Activated naive CD4-positive, alpha-beta T cell (primary cell): ENCODE measurements at places on chromosomes 3 and 15.

GRCh38 chr3:133945381-133946095, 49.9 kb upstream of the RAB6B start:
- DNase-seq = no peak

GRCh38 chr3:60600848-60601247, 650.4 kb downstream of the FHIT start:
- no peak for DNase-seq

GRCh38 chr15:69562564-69562963, 109.9 kb downstream of the RPLP1 start:
- DNase-seq = no peak

GRCh38 chr15:57667171-57667849, 39.2 kb upstream of the POLR2M start:
- no peak for DNase-seq

DNA sequence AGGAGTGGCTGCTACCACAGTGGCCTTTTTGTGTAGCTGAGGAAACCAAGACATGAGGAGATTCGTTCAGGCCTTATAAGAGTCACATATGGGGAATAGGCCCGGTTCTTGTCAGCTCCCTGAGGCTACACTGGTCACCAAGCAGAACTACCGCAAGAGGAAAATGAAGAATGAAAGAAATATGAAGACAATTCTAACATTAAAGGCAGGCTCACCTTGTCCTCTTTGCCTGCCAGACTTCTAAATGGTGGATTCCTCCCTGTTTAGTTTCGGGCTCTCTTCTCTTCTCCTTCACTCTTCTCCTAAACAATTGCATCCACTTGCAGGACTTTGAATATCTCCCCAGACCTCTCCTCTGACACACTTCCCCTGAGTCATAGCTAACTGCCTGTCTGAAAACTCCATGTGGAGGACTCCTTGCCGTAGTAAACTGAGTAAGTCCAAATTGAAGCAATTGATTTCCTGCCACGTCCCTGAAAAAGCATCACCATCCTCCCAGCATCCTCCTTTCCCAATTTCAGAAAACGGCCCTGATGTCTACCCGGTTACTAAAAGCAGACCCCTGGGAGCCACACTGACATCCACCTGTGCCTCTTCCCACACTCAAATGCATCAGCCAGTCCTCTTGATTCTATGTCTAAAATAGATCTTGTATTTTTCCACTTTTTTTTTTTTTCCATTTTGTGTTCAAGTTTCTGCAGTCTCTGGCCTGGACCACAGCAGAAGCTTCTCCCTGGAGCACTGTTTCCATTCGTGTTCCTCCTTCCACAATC, 30.3 kb upstream of the VEPH1 start:
- no peak for DNase-seq

DNA sequence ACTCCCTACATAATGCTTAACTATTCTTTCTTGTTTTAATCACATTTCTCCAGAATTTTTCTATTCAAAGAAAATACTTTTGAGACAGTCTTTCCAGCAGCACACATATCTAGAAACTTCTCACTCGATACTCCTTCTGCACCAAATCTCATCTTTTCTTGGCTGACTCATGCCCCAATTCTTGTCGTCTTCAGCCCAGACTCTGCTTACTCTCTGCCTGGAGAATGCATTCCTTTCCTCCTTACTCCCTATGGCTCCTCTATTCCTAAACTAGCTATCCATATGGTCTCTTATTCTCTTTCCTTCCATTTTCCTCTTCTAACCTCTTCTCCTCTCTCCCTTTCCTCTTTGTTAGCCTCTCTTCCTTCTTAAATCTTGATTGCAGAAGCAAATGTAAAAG, 158.7 kb downstream of the GBE1 start:
- DNase-seq = no peak

DNA sequence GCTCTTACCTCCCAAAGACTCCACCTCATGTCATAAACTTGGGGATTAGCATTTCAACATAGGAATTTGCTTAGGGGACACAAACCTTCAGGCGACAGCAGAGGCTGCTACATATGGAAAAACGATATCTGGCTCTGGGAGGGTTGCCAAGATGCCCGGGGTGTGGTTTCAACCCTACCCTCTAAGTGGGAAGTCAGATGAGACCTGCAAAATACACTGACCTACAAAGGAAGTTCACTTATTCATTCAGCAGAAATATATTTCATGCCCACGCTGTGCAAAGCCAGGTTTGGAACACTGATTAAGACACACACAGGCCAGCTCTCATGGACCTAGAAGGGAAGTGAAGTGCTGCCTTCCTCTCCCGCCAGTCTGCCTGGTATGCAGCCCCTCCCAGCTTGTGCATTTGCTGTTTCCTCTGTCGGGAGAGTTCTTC, 239.3 kb downstream of the FEZF2 start:
- no peak for DNase-seq

- DNase-seq = no peak
These were observed 34.8 kb upstream of the CHRNB4 start for GRCh38 chr15:78675617-78676360.

- DNase-seq = no peak
These were observed 22.5 kb downstream of the TRIM71 start for GRCh38 chr3:32840086-32840841.

- DNase-seq = no peak
These were observed 8.0 kb upstream of the PXK start for GRCh38 chr3:58324391-58325390.

DNA sequence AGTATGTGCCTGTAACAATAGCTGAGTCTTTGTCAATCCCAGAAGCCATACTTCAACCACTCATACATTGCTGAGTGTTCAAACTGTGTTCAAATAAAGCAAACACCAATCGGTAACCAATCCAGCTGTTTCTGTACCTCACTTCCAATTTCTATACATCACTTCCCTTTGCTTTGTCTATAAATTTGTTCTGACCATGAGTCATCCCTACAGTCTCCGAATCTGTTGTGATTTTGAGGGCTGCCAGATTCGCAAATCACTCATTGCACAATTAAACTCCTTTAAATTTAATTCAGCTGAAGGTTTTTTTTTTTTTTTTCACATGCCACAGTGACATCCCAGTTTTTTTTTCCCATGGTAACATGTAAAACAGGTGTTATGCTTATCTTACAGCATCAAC, 870.3 kb downstream of the NAALADL2 start:
- DNase-seq = no peak

GRCh38 chr15:50783411-50783810, 17.9 kb upstream of the SPPL2A start:
- no peak for DNase-seq

GRCh38 chr3:77392181-77392580, 352.3 kb downstream of the ROBO2 start:
- no peak for DNase-seq

GRCh38 chr3:120765830-120766493, 23.4 kb downstream of the GTF2E1 start:
- DNase-seq = no peak

GRCh38 chr3:56087451-56088053, 380.7 kb downstream of the ERC2 start:
- no peak for DNase-seq

DNA sequence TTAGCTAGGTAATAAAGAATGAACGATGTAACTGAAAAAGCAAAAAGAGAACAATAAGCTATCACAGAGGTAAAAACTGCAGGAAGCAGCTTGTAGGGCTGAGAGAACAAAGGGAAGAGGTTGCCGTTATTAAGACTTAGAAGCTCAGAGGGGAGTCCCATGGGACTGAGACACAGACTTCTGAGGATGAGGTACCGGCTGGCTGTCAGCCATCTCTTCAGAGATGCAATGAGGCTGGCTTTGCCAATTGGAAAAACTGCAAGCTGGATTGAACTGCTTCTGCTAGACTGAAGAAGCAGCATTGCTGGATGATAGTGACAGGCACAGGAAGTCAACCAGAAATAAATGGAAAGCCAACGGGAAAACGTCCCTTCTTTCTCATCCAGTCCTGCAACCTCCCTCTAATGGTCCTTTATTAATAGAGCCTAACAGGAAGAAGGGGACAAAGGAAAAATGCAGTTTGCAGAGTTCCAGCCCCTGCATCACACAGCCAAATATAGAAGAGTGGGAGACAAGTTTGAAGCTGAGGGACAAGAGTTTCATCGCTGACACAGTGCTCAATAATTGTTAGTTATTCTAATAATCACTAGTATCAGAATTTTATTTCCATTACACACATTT, 21.1 kb upstream of the KLHL6 start:
- no peak for DNase-seq

GRCh38 chr3:188829576-188829975, 342.2 kb upstream of the TPRG1 start:
- no peak for DNase-seq

DNA sequence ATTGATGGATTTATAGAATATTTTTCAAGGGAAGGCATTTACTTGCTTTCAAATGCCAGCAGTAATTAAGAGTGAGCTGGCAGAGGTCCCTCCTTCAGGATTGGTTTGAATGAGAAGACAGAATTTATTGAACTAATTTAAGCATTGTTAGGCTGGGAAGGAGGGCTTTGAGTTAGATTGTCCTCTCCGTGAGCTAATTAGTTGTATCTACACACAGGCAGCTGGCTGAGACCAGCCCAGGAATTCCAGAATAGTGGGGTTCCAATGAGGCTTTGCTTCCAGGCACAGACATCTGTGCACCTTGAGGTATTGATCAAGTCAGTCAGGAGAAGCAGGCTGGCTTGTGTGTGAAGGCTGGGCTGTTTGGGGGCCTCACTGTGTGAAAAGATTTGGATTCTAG, 124.0 kb upstream of the WNT5A start:
- DNase-seq = no peak

GRCh38 chr3:138241676-138242075, 54.6 kb downstream of the ARMC8 start:
- DNase-seq = no peak

DNA sequence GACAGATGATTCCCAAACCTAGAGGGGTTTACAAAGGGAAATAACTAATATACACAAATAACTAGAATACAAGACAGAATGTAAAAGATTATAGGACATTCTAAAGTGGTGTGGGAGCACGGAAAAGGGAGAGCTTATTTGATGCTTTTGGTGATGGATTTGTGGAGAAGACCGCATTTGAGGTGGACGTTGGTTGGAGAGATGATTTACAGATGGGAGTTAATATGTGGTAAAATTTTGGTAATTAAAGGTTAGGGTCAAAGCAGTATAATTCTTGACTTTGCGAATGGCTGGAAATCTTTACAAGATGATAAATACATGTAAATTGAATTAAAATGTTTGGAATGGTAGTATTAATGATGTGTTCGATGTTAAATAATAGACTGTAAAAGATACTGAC, 1.2 kb downstream of the KNL1 start:
- no peak for DNase-seq

GRCh38 chr3:17573396-17573795, 169.0 kb downstream of the TBC1D5 start:
- no peak for DNase-seq

DNA sequence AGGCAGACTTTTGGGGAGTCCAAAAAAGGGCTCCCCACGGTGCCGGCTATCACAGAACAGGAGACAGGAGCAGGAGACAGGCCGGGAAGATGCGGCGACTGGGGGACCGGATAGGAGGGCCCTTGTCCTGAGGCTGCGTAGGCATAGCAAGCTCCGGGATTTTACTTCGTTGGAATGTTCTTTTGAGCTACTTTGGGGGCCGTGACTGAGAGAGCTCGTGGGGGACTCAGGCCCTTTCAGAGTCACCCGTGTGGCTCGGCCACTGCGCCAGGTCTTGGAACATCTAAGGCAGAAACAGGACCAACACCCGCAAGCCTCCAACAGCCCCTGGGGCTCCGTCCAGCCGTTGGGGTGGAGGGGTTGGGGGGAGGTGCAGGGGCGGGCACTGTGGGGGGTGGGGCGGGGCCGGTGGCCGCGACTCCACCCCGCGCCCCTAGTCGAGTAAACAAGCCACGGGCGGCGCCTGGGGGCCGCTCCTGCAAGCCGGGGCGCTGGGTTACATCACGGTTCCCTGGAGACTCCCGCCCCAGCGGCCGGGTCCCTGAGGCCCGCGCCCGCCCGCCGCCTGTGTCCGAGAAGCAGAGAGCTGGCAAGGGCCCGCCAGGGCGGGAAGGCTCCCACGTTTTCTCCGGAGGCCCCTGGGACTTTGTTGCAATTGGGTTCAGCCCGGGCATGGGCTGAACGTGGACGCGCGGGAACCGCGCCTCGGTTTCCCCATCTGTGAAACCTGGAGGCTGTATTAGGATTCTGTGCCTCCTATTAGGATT, 23.3 kb upstream of the C15orf39 start:
- DNase-seq = no peak

GRCh38 chr3:113070681-113071113, 79.9 kb downstream of the GTPBP8 start:
- no peak for DNase-seq

- no peak for DNase-seq
These were observed 61.7 kb downstream of the FMN1 start for GRCh38 chr15:33132722-33133345.

DNA sequence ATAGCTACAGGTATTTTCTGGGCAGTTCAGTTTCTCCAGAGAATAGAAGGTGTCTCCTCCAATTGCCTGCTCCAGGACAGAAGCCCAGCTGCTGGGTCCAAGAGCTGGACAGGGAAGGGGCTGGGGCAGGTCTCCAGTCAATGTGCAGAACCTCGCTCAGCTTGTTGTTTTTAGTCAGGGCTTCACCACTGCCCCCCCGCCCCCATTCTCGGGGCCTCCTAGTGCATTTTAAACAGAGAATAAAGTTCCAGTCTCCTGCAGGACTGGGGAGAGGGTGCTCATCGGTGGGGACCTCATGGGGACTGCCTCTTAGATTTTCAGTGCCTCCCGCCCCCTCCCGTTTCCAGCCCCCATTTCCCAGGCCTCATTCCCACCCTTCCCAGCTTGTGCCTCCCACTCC, 216.6 kb downstream of the XXYLT1 start:
- no peak for DNase-seq

DNA sequence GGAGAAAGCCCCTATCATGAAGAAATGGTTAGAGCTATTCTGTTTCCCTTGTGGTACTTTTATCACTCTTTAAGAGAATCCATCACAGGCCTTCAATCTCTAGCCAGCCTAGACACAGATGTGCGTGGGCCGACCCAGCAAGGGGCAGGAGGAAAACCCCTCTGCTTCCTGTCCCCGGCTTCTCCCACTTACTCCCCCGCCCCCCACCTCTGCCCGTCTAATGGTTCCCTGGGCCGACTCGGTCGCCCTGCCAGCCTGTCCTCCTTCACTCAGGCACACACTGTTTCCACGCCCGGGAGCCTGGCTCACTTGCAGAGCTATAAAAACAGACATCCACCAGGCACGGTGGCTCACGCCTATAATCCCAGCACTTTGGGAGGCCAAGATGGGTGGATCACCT, 58.3 kb upstream of the TFRC start:
- no peak for DNase-seq

GRCh38 chr3:38598791-38599190, 50.7 kb downstream of the SCN5A start:
- DNase-seq = no peak

GRCh38 chr15:68994149-68994548, 20.3 kb upstream of the NOX5 start:
- DNase-seq = no peak

GRCh38 chr3:138206196-138206595, 19.1 kb downstream of the ARMC8 start:
- no peak for DNase-seq

- peak; percentile 52 for DNase-seq
These were observed 835 bp downstream of the UBE3A start for GRCh38 chr15:25437777-25438600.

GRCh38 chr15:52294881-52295420, 653 bp downstream of the MYO5C start:
- no peak for DNase-seq

GRCh38 chr3:195546130-195546560, 3.0 kb upstream of the PPP1R2 start:
- no peak for DNase-seq
